ENCODE measurements at places on chromosomes 2 and 18.

GRCh38 chr2:75311993-75312392 is 112.7 kb upstream of the TACR1 start:
- no peak for DNase-seq

GRCh38 chr2:25685741-25686140 is 12.4 kb upstream of the DTNB start:
- DNase-seq: no peak

DNA sequence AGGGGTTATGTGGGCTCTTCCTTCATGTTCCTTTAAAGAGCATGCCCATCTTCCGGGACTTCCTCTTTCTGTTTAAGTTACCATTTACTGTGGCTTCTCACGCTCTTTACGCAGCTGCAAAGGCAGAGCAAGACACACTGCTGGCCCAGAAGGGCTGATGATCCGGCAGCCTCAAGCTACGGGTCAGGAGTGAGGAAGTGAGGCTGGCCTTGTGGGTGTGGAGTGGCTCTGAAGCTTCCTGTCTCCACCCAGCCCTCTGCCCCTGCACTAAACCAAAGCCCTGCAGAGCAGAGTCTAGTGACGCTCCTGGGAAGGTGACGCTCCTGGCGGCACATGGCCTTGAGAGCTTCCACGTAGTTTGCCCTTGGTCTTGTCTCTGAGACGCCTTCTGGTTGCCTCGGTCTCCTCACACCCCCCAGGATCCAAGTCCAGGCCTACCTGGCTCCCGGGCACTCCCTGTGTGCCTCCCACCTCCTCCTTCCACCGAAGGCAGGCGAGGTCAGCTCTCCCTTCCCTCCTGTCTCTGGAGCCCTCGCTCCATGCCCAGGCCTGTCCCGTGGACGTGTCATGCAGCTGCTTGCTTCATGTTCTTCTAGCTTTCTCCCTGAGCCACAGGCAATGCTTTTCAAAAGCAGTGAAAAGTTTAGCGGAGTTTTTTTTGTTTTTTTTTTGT is 50.3 kb downstream of the ARL4C start:
- DNase-seq: no peak

DNA sequence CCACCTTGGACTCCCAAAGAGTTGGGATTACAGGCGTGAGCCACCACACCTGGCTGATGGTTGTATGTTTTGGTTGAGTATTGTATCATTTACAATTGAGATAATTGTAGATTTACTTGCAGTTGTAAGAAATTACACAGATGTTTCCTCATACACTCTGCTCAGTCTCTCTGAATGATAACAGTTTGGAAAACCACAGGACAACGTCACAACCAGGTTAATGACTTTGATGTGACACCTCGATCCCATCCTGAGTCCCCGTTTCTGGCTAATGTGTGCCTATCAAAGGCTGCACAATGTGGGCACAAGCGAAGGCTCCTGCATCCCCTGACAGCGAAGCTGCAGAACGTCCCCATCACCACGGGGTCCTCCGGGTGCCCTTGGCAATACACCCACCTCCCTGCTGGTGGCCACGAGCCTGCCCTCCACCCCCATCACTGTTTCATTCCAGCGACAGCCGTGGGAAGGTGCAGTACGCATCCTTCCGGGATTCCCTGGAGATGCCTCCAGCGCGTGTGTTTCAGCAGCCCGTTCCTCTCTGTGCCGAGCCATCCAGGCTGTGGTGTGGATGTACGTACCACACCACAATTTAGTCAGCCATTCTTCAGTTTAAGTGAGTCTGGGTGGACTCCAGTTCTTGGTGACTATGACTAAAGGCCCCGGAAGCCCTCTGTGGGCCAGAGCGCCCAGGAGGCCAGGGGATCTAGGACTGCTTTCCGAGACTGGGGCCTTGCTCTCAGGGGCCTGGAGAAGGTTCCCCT is 4.3 kb upstream of the PDCD1 start:
- no peak for DNase-seq

DNA sequence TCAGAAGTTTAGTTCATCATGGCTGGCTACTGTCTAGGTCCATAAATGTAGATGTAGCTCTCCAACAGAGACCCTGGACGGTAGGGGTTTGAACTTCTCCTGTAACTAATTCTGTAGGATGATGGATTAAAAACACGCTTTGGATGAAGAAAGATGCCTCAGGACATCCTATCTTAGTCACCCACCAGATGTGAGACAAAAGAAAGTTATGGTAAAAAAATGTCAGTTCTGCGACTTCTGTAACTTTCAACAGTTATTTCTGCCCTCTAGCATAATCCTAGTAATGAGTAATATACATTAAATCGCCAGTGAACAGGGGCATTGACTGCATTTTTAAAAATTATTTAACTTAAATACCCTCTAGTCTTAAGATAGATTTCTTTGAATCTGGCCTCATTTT is 210.1 kb upstream of the LRATD1 start:
- DNase-seq: no peak

GRCh38 chr2:14292964-14293363 is 339.6 kb upstream of the LRATD1 start:
- DNase-seq: no peak

DNA sequence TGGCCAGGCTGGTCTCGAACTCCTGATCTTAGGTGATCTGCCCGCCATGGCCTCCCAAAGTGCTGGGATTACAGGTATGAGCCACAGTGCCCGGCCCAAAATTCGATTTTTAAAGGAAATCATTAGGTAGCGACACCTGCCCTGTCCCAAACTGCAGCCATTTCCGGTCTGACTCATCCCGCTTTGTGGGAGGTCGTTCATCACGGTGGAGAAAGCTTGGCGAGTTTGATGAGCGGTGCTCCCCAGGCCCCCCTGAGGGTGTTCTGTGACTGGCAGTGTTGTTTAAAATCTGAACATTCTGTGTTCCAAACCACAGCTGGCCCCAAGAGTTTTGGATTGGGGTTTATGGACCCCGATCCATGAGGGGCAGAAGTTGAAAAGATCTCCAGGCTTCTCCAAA is 53.0 kb upstream of the GLI2 start:
- no peak for DNase-seq

GRCh38 chr2:238489896-238490295 is 63.2 kb downstream of the ASB1 start:
- DNase-seq: no peak

- no peak for DNase-seq
Measured at GRCh38 chr18:47970664-47971531, 40.4 kb upstream of the SMAD2 start.

DNA sequence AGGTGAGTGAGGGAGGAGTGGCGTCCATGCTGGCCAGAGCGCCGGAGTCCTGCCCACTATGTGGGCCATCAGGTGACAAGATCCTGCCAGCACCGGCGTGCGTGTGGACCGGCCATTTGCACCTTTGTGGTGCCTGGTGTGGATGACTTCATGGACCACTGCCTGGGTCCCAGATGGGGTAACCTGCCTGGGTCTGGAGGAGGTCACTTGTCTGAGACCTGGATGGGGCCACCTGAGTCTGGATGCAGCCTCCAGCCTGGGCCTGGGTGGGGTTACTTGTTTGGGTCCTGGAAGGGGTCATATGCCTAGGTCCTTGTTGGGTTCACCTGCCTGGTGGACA is 299.6 kb downstream of the NDUFA10 start:
- no peak for DNase-seq

DNA sequence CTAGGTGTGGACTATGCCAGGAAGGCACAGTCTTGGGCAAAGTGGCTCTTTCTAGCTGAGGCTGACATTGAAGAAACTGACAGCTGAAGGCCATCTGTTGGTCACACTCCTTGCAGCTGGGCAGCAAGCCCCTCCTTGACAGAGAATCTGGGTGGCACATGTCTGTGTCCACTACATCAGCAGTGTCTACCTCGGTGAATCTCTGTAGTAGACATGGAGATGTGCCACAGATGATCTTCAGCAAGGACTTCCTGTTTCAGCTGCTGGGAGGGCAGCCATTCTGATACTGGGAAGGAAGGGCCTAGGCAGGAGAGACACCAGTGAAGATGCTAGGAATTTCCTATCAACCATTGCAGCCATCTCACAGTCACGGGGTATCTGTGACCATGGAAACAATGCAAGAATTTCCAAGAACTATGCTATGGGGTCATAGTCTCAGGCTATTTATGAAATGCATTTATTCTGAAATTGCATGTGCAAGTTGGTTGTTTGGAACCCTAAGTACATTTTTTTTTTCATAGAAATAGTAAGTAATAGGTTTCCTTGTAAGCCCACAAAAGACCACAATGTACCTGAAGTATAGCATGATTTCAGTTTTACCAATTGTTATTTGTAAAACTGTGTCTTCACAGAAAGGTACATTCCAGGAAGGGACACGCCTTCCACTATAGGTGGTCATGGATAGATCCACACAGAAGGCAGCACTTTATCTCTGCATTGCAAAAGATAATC is 63.8 kb upstream of the DARS1 start:
- DNase-seq: no peak

DNA sequence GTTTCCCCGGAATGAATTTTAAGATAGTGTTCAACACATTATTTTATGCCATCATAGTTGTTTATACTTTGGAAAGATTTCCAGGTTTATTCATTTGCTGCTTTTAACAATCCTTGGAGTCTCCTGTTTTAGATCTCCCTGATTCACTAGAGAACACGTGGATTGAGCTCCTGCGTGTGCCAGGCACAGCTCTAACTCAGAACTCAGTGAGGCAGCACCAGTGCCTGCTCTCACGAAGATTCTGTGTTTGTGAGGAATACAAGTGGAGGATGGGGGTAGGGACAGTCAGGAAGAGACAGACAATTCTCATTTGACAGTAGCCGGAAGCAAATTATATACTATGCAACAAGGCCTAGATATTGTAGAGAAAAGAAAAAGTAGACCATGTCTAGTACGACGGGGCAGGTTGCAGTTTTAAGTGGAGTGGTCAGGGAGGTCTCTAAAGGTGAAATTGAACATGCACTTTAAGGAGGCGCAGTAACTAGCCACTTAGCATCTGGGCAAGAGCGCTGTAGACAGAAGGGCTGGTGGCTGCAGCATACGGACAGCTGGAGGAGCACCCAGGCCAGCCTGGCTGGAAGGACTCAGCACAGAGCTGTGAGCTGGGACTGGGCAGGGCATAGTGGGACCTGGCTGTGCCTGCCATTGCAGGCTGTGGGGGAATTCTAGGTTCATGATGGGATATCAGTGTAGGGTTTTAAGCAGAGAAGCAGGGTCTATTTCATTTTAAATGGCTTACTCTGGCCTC is 24.3 kb downstream of the RNF144A start:
- no peak for DNase-seq

DNA sequence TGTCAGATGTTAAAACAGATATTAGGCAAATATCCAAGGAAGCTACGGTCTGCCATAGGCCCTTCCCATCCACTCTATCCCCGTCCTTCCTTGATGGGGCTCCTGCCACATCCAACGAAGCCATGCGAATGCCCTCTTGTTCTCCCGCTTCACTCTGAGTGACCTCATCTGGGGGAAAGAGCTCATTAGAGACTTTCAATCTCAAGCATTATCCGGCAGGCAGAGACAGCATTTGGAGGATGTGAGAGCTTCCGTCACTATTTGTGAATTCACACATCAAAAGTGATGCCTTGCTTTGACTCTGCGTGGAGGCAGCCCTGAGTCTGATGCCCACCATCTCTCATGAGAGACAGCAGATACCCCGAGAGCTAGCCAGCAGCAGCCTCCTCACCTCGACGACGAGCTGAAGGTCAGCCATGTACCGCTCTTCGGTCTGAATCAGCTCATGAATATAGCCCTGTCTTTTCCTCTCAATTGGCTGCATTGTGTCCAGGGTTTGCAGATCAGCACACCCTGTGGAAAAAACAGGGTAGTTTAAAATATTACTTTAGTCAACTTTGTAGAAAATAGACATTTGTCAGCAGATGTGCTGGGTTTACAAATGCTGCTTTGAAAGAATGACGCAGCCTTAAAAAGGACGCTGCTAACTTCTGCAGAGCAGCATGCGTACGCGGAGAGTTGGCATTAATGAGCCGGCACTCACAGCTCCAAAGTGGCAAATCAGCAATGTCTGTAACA is 45.9 kb downstream of the FAM228A start:
- DNase-seq: no peak

DNA sequence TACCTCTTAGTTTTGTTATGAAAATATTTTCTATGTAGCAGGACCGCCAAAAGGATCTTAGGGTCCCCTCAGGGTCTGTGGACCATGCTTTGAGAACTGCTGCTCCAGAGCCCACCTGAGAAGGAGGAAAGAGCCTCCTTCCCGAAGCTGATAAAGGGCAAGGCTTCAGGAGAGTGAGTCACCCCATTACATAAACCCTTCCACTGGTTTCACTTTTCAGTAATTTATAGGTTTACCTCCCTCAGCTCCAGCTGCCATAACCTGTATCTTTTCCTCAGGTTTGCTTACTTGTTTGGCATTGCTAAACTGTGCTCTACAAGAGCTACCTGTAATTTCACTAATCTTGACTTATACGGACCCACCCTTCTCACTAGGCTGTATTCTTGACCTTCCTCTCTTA is 6.6 kb downstream of the TTLL4 start:
- no peak for DNase-seq
